ENCODE measurements at places on chromosomes 3 and 15.

DNA sequence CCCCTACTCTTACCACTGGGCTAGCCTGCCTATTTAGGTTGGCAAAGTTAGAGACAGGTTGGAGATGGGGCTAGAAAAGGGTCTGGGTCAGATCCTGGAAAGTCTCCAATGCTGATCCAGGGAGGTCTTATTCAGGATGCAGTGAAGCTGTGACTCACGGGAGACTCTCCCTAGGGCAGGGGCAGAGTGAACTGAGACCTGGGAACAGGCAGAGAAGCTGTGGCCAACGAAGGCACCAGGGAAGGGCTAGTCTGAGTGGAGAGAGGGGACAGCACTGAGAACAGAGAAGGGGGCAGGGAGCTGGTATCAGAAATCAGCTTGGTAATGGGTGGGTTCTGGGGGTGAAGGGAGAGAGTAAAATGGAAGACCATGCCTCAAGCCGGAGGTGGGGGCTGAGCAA lies 2.2 kb downstream of the LTF start:
- H3K36me3 ChIP-seq = no peaks in the 10 kb centered on the region
- H3K4me1 ChIP-seq = no peaks in the 10 kb centered on the region
- H3K4me3 ChIP-seq = no peak overlapping the region
- no peaks in the 10 kb centered on the region for H3K27me3 ChIP-seq
- no peak for DNase-seq

DNA sequence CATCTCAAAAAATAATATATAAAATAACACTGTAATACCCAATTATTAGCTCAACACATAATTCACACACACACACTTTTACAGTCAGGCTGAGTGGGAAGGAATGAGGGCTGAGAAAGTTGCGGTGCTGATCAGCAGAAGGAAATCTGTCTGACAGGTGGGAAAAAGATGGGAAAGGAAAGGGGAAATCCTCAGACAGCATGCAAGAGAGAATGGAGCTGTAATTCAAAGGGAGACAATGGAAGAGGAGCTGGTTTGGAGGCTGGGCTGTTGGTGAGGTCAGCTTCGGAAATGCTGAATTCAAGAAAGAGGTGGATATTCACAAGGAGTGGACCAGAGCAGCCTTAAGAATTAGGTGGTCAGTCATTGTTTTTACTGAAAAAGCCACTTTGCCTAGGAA lies 121.6 kb upstream of the LMOD3 start:
- no peak for DNase-seq
- no peaks in the 10 kb centered on the region for H3K27me3 ChIP-seq
- H3K4me1 ChIP-seq = no peaks in the 10 kb centered on the region
- H3K4me3 ChIP-seq = no peak overlapping the region
- no peak overlapping the region for H3K27ac ChIP-seq
- no peaks in the 10 kb centered on the region for H3K36me3 ChIP-seq

DNA sequence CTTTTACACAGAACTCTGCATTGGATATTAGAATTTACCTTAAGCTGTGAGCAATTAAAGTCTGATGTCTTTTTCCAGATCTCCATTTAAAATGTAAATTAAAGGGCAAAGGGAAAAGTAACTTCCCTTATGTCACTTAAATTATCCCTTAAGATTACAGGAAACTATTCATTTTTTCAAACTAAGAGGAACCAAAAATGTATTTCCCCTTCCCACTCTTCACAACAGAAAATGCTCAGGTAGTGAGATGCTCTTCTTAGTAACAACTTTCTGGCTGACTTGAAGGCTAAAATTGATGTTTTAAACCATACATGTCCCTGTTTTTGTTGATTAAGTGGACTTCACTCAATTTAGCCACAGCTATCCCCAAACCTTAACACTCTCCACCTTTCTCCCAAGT lies 17.6 kb downstream of the RSL24D1 start:
- no peak for DNase-seq
- H3K27ac ChIP-seq = no peak overlapping the region
- H3K36me3 ChIP-seq = peaks cover 44% of the 10 kb centered on the region
- no peaks in the 10 kb centered on the region for H3K27me3 ChIP-seq
- no peak overlapping the region for H3K4me3 ChIP-seq

GRCh38 chr15:33616475-33616874 lies 305.7 kb downstream of the RYR3 start:
- H3K27ac ChIP-seq = no peak overlapping the region
- DNase-seq = no peak
- peaks cover 6% of the 10 kb centered on the region for H3K36me3 ChIP-seq
- no peaks in the 10 kb centered on the region for H3K27me3 ChIP-seq

GRCh38 chr3:74636981-74637380 lies 22.5 kb upstream of the CNTN3 start:
- no peak overlapping the region for H3K27ac ChIP-seq
- no peak overlapping the region for H3K4me3 ChIP-seq
- H3K36me3 ChIP-seq = no peaks in the 10 kb centered on the region

DNA sequence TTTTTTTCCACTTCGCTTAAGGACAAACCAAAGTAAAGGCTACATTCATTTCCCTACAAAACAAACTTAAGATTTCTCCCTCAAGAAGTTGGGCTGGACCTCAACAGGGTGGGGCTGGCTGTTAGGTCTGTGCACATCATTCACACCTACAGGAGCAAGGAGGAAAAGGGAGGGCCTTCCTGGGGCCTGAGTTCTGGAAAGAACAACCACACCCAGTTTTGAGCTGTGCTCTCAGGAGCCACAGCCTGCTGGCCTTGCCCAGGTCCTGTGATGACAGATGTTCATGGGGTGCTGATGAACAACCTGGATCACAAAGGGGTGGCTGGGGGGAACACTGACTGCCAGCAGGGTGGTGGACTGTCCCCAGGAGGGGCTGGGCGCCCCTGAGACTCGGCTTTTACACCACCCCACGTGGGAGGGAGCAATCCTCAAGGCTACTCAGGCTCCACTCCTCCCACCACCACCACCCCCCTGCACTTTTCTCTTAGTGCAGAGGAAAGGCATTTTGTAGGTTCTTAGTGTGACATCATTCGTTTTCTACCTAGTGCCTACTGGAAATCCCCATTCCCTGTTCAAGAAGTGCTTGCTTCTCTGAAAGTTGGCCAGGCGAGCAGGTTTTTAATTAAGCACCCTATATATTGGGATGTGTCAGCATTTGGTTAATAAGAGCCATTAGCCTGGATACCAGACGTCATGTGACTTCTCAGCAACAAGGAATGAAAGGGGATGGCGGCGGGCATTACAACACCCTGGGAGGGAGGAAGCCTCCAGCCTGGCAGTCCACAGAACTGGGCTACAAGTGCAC lies 35.7 kb downstream of the CCNB2 start:
- no peaks in the 10 kb centered on the region for H3K4me1 ChIP-seq
- no peak overlapping the region for H3K4me3 ChIP-seq
- H3K27ac ChIP-seq = no peak overlapping the region
- DNase-seq = no peak
- H3K36me3 ChIP-seq = peaks cover 68% of the 10 kb centered on the region

DNA sequence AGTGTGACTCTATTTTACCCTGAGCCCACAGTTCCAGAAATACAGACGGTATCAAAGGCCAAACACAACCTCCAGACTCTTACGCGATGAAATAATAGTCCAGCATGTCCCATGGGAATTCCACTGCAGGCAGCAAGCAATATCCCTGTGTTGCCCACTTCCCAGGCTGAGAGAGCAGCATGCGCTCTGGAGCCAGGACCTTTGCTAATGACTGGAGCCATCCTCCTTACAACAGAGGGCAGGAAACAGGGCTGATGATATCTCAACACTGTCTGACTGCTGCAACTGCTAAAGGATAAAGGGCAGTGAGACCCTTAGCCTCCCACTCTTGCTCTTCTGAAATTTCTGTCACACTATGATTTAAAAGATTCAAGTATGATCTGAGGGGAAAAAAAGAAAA lies 34.8 kb downstream of the MCF2L2 start:
- peak; percentile 14 for DNase-seq
- H3K27me3 ChIP-seq = no peaks in the 10 kb centered on the region
- no peak overlapping the region for H3K4me3 ChIP-seq
- H3K36me3 ChIP-seq = no peaks in the 10 kb centered on the region

DNA sequence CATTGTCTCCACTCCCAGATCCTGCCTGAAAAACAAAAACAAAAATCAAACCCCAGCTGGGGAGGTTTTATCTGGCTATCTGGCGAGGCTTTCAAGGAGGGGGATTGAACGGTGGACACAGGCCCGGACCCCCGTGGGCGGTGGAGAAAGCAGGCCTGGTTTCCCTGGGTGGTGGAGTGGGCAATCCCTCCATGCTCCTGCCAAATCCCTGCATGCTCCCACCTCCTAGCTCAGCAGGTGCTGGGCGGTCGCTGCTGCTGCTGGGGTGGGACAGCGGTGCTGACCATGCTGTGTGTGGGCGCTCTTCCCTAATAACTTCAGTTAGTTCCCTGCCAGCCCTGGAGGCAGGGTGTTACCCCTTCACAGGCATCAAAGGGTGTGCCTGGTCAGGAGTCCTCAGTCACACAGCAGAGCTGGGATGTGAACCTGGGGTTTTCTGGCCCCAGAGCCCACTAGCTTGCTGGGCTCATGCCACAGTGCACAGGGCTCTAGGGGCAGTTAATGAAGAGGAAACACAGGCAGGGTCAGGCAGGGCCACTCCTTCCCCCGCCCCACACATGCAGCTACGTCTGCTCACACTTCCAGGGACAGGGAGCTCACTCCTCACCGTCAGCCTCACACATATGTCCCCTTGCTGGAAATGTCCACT lies 15.9 kb upstream of the PLXND1 start:
- no peak for DNase-seq
- H3K36me3 ChIP-seq = no peaks in the 10 kb centered on the region
- H3K27ac ChIP-seq = no peak overlapping the region
- peaks cover 19% of the 10 kb centered on the region for H3K4me1 ChIP-seq
- no peaks in the 10 kb centered on the region for H3K27me3 ChIP-seq
- no peak overlapping the region for H3K4me3 ChIP-seq

GRCh38 chr3:181568693-181569092 lies 143.0 kb upstream of the SOX2 start:
- no peaks in the 10 kb centered on the region for H3K4me1 ChIP-seq
- DNase-seq = no peak
- no peaks in the 10 kb centered on the region for H3K27me3 ChIP-seq
- no peak overlapping the region for H3K27ac ChIP-seq

All from SJCRH30 (cell line).